Prostate gland (tissue), 2 donors: ENCODE measurements at places on chromosomes 16 and 17. TPM values are rescaled to one million over a fixed set of nuclear protein-coding genes. Genes with fewer than 3 reads are reported as not detected.

Gene CEP295NL
- total RNA-seq, result 8.2 TPM

Gene VPS4A
- total RNA-seq, result 44.8 TPM

Gene ENPP7
- not detected for total RNA-seq

- no peak overlapping the region for H3K4me3 ChIP-seq
- peaks cover 17% of the 10 kb centered on the region for H3K4me1 ChIP-seq
- no peaks in the 10 kb centered on the region for H3K36me3 ChIP-seq
- no peaks in the 10 kb centered on the region for H3K27me3 ChIP-seq
These were observed 3.7 kb downstream of the TMEM101 start for GRCh38 chr17:44010966-44011647.

DNA sequence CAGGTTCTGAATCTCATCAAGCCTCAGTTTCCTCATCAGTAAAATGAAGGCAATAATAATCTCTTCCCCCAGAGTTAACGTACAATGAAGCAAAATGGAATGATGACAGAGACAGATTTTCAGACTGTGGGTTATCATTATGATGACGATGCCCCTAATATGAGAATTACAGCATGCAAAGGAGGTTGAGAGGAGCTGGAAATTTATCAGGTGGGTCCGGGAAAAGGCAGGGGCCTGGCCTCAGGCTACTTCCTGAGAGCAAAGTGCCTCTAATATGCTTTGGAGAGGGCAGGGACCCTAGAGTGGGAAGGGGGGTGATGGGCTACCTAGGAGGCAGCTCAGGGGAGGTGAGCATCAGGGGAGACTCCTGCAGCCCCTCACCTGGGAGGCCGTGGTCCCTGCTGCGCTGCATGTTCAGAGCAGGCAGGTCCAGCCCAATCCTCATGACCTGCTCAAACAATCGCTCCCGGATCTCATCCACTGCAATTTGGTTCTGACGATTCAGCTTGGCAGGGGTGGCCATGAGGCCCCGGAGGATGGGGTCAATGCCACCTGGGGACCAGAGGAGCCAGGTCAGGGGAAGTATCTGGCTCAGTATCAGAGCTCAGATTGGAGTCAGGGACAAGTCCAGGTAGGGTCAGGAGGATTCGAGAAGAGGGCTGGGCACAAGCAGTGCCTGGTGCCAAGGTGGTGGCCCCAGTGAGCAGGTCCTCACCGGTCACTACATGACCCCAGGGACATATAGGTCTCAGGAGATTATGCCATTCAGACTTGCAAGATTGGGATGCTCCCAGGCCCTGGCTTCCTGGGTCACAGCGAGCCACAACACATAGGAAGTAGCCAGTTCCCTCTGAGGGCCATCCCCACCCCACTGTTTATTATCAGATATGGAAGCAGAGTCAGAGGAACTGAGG is 8.1 kb downstream of the MPO start:
- no peak overlapping the region for H3K4me3 ChIP-seq
- no peaks in the 10 kb centered on the region for H3K27me3 ChIP-seq
- no peaks in the 10 kb centered on the region for H3K36me3 ChIP-seq
- no peak overlapping the region for H3K27ac ChIP-seq

DNA sequence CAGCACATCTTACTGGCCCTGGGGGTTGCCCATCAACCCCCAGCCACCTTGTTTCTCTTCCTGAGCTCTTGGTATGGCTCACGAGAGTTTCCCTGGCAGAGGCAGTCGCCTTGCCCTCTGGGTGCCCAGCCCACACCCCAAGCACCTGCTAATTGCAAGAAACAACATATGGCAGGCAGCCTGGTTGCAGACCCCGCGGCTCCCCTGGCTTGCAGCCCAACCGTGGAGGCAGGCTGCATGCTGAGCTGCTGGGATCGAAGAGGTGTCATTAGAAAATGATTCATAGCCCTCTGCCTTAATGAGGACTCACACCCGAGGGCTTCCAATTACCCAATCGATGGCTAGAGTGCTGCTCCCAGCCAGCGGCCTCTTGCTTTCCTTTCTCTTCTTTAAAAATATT is 115.7 kb downstream of the TMEM114 start:
- no peak overlapping the region for H3K27ac ChIP-seq
- DNase-seq, result no peak
- H3K36me3 ChIP-seq, result no peaks in the 10 kb centered on the region

DNA sequence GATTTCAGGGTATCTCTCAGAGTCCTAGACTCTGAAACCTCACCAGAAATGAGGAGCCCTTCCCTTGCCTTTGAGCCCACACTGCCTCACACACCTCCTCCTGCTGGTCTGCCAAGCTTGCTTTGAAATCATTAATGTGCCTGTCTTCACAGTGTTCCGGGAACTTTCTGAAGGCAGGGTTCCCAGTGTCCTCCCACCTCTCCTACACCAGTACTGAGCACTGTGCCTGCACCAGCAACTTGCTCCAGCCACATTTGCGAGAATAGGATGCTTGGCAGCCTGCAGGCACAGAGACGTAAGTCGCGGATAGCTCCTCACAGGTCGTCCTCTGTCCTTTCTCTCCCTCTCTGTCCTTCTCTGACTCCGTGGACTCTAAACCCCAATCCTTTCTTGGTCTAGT is 408.4 kb upstream of the EEF2KMT start:
- H3K27me3 ChIP-seq, result no peaks in the 10 kb centered on the region
- H3K4me3 ChIP-seq, result no peak overlapping the region
- no peaks in the 10 kb centered on the region for H3K4me1 ChIP-seq
- no peak for DNase-seq
- no peaks in the 10 kb centered on the region for H3K36me3 ChIP-seq

GRCh38 chr17:56880133-56880532 is 33.7 kb downstream of the TRIM25 start:
- H3K27ac ChIP-seq, result no peak overlapping the region
- no peaks in the 10 kb centered on the region for H3K4me1 ChIP-seq
- no peak for DNase-seq
- H3K4me3 ChIP-seq, result no peak overlapping the region
